ENCODE measurements at places on chromosomes 12 and 14.

GRCh38 chr12:19915392-19916195, 452.7 kb upstream of the PDE3A start:
- peak; percentile 49 for DNase-seq

GRCh38 chr12:6688543-6688998, 604 bp downstream of the ZNF384 start:
- no peak for DNase-seq

- no peak for DNase-seq
Observed at GRCh38 chr12:24705216-24705615, 243.7 kb downstream of the BCAT1 start.

- no peak for DNase-seq
Observed at GRCh38 chr14:64639340-64639821, 64.8 kb upstream of the PLEKHG3 start.

- no peak for DNase-seq
Observed at GRCh38 chr14:64649383-64649998, 54.7 kb upstream of the PLEKHG3 start.

GRCh38 chr14:30296931-30297405, 262.0 kb upstream of the G2E3 start:
- DNase-seq, result no peak

GRCh38 chr14:59871166-59871495, 555 bp upstream of the RTN1 start:
- no peak for DNase-seq

DNA sequence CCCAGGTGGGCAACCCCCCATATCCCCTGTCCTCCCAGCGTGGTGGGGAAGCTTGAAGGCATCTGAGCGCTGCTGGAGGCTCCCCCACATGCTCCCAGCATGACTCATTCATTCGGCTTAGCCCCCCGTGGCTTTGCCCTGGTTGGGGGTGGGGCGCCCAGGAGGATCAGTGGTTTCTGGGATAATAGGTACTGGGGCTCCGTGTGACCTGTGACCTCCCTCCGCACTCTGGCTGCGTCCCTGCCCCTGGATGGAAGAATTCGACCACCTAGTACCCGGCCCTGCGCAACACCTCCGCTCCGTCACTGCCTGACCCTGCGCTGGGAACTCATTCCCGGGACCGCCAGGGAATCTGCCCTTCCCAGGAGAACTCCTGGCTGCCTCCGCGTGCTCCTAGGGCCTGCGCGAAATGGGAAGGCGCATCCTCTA, 120.1 kb downstream of the AACS start:
- DNase-seq, result no peak

DNA sequence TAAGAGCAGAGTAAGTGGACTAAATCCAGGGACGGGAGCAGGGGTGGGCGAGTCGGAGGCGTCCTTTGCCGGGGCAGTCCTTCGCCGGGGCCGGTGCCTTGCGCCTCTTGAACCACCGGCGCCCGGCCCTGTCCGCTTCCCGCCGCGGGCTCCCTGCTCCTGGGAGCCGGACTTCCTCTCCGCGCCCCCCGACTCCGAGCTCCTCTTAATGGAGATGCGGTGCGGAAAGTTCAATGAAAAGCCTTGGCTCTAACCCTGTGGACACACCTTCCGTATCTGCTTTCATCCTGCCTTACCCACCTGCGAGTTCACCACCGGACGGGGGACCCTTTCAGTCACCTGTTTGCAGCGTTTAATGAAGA, 412 bp downstream of the FGFR1OP2 start:
- DNase-seq, result no peak

GRCh38 chr14:104102282-104102914, 16.9 kb downstream of the ASPG start:
- no peak for DNase-seq

- no peak for DNase-seq
Observed at GRCh38 chr14:60970146-60970545, 10.7 kb downstream of the TRMT5 start.

- DNase-seq, result no peak
Observed at GRCh38 chr12:48078901-48079300, 27.0 kb downstream of the SENP1 start.

DNA sequence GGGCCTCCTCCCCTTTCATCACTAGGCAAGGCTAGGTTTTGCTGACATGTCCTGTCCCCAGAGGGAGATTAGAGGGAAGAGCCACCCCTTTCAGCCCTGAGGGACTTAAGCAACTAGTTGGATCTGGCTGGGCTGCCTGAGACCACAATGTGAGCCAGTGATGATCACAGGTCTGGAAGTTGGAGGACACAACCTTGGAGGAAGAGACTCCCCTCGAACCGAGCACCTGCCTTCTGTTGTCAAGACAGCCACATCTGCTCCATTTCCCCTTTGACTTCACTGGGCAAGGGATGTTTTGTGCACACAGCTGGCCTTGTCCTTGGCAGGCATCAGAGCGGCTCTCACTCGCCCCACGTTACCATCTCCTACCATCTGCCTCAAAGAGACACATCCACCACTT, 31.4 kb downstream of the MVK start:
- no peak for DNase-seq

DNA sequence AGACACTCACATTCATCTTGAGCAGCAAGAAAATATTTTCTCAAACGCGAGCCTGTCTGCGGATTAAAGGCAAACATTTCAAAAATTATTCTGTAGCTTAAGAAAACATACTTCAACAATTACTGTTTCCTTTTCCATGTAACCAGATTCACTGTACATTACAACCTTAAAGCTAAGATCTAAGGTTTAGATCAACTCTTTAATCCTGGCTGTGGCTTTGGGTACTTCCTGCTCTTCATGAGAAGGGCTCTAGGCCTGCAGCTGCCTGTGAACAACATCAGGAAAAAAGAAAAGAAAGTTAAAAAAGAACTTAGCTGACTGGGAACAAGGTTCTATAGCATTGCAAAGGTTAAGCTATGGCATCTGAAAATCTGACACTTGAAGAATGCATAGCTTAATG, 21.4 kb upstream of the PIWIL1 start:
- no peak for DNase-seq

- no peak for DNase-seq
Observed at GRCh38 chr12:124143726-124144125, 151.2 kb upstream of the RFLNA start.

GRCh38 chr12:65822732-65823512, 1.4 kb upstream of the HMGA2 start:
- no peak for DNase-seq

DNA sequence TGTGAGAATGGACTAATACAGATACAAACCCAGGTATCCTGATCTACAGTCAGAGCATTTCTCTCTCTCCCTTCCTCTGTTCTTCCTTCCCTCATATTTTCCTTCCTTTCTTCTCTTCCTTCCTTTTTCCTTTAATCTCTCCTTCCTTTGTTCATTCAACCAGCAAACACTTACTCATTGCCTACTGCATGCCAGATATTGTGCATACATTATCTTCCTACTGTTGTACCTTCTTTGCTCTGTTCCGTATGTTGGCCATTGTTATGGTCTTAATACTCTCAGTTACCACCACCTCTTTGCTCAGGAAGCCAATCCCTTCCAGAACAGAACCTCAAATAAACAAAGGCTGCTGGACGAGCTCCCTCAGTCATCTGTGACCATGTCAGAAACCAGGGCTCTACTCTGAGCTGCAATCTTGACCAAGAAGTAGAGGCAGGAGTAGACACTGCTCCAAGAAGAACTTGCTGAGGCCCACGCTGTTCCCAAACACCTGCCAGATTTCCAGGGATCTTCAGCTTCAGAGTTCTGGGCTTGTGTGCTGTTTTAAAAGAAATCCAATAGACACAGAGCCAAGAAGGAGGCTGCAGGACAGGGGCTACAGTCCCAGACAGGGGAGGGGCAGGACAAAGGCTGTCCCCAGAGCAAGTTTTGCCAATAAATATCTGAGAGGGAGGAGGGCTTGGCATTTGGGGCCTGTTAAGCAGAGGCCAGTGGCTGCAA, 526.7 kb upstream of the TBX3 start:
- DNase-seq, result no peak

DNA sequence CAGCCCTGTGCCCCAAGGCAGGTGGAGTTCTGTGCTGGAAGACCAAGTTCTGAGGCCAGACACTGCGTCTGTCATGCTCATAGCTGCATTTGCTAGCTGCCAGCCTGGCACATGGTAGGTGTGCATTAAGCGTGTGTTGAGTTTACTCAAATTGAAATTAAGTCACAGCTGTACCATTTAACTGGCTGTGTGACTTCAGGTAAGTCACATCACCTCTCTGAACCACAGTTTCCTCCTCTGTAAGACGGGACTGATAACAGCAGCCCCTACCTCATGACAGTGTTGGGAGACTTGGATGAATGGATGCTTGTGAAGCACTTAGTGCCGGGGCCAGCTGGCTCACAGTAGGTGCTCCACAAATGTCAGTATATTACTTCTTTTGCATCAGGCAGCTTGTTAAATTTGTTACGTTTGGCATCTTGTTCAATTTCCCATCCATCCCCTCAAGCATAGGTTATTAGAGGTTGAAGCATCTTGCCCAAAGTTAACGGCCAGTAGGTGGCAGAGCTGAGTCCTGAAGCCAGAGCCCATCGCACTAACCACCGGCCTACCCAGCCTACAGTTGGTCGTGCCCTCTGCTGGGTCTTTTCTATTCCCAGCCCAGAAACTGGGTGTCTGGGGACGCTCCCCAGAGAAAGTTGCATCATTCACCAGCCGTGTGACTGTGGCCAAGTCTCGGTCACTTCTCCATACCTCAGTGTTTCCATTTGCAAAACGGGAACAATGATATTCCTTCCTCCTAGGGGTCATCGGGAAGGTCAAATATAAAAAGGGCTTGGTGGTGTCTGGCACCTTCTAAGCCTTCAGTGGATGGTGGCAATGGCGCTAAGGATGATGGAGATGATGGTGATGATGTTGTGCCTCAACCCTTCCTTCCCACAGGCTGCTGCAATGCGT, 4.5 kb downstream of the DAO start:
- DNase-seq, result peak; percentile 2

GRCh38 chr14:92513966-92514843, 624 bp downstream of the RIN3 start:
- DNase-seq, result no peak

Measured in NCI-H2029 treated with DMSO at 0.1 percent for 48 hours (cell line).